ENCODE measurements at places on chromosomes 12 and 14.

DNA sequence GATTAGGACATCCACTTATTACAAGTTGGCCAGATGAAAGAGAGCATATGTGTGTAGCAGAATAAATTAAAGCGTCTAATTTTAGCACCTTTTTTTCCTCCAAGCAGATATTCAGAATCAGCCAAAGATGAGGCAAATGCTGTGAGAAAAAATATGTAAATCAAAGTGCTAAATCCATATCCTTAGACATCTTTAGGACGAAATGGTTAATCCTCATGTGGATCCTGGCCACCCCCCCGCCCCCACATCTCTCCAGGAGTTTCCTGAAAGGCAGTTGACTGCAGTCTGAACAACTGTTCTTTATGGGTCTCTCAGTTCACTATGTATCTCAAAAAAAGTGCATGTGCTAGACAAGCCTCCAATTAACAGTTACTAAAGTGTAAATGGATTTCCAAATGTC is 1768.1 kb upstream of the SEL1L start:
- DNase-seq, result no peak

DNA sequence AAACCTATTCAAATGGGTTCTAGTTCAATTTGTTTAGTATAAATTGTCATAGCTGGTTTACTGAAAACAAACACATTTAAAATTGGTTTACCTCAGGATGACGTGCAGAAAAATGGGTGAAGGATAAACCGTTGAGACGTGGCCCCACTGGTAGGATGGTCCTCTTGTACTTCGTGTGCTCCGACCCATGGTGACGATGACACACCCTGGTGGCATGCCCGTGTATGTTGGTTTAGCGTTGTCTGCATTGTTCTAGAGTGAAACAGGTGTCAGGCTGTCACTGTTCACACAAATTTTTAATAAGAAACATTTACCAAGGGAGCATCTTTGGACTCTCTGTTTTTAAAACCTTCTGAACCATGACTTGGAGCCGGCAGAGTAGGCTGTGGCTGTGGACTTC is 8.3 kb downstream of the CALM1 start:
- no peak for DNase-seq

GRCh38 chr12:49296034-49296835 is 1.3 kb downstream of the PRPH start:
- DNase-seq, result no peak

DNA sequence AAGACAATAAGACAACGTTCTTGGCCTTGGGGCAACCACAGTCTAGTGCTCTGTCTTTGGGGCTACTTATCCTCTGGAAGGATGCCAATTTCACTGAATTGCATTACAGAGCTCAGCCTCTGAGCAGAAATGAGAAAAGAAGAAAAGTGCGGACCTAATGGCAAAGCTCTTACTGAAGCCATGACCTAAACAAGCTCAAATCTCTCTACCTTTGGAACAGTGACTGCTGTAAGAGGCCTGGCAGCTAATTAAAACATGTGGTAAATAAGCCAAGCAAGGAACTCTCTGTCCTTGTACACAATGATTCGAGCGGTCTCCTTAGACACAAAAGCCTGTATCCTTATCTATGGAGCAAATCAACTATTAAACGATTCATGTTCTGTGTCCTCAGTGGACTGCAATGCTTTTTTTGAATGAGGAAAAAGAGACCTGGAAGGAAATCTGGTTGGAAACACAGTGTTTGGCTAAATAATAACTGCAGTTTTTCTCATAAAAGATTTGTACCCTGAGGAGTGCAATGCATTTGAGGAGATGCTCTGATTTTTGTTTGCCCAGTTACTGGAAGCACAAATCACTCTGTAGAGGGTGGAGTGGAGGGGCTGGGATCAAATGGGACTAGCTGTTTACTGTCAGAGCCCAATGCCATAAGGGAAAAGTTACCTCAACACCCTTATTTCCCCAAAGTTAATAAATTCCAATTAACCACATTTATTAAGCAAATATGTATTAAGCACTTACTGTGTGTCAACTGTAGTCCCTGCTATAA is 113.9 kb downstream of the NDUFA12 start:
- DNase-seq, result no peak

- no peak for DNase-seq
Measured at GRCh38 chr12:6946033-6946919, 2.5 kb downstream of the C12orf57 start.

DNA sequence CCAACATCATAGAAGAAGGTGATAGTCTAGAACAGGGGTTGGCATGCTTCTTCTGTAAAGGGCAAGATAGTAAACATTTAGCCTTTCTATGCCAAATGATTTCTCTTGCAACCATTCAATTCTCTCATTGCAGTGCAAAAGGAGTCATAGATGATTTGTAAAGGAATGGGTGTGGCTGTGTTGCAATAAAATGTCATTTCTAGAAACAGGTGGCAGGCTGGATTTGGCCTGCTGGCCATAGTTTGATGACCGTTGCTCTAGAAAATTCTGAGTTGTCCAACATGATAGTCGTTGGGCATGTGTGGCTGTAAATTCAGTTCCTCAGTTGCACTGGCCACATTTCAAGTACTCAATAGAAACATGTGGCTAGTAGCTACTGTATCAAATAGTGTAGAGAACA is 21.7 kb downstream of the SMCO2 start:
- DNase-seq, result no peak

All from astrocyte of the cerebellum (primary cell).